ENCODE measurements at places on chromosomes 3 and 15.
A peak's percentile ranks its signal among the peaks of the same experiment; 100 is the strongest.

DNA sequence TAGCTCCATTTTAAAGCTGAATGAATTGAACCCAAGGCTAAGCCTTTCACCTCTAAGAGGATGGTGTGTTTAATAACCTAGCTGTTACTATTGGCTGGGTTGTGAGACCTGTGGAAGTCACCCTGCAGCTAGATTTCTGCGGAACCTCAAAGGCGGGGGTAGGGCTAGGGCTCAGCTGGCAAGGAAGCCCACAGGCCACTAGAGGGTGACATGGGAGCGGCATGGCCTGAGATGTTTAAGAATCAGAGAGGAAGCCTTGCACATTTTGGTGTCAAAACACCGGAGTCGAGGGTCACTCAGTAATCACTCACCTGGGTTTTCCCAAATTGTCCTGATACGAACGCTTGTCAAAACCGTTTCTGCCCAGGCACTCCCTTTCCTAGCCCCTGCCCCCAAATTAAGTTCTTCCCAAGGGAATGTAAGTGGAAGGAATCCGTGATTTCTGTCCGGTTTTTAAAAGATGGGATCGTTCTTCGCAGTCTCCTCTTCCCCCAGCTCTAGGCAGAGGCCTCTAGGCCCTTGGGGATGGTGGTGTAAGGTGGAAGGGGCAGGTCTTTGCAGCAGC, 3.8 kb upstream of the ACAD9 start:
- DNase-seq, result no peak

GRCh38 chr15:84633311-84634227, 20.5 kb downstream of the WDR73 start:
- peak; percentile 64 for DNase-seq

GRCh38 chr3:66386011-66386924, 114.6 kb downstream of the LRIG1 start:
- no peak for DNase-seq

DNA sequence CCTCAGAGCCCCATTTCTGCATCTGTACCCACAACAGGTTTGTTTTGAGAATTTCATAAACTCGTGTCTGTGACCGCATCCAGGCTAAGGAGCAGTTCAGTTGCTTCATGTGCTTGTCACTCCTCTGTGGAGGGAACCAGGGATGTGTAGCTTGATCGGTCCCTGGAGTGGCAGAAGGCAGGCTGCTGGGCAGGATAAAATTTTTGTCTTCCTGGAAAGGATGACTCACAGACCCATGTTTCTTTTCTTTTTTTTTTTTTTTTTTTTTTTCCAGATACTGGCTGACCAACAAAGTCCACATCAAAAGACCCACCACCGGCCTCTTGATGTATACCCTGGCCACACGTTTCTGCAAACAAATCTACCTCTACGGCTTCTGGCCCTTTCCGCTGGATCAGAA, 70.1 kb downstream of the ST8SIA2 start:
- no peak for DNase-seq

DNA sequence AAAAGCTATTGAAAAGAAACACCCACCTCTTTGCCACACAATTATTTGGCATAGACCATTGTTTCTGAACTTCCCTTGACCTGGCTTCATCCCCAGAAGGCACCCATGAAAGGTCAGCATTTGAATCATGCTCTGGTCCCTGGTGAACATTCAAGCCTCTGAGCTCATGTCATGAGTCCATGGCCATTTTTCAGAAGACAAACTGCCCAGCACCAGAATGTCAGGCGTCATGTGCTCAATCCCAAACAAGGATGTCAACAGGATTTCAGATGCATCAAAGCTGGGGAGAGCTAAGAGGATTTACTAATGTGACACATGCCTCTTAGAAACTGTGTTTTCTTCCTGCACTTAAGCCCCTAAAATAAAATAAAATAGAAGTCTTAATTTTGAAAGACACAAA, 41.3 kb downstream of the TMED3 start:
- DNase-seq, result no peak

DNA sequence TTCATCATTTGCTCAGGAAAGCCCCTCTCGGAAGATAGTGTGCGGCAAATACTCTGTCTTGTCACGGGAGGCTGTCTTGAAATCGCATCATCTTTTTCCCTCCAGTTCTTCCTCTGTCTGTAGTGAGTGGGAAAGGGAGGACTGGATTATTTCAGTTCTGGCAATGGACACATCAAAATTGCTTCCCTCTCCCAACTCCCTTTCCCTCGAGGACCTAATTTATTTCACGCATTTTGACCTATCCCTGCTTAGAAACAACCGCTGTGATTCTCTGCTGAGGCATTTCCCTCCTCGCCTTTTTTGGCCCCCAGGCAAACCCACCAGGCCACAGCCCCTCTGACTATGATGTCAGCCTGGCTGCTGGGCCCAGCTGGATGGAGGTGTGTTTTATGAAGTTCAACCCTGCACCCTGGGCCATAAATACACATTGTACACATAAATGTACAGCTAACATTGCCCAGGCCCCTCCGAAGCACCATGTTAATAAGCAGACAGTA, 138.7 kb upstream of the LRTM1 start:
- no peak for DNase-seq
